Stimulated activated CD8-positive, alpha-beta memory T cell treated with anti-CD3 and anti-CD28 coated beads, Interleukin-15, amount 100 ng/mL, for 1 hour (primary cell): ENCODE measurements at places on chromosomes 4 and X.

DNA sequence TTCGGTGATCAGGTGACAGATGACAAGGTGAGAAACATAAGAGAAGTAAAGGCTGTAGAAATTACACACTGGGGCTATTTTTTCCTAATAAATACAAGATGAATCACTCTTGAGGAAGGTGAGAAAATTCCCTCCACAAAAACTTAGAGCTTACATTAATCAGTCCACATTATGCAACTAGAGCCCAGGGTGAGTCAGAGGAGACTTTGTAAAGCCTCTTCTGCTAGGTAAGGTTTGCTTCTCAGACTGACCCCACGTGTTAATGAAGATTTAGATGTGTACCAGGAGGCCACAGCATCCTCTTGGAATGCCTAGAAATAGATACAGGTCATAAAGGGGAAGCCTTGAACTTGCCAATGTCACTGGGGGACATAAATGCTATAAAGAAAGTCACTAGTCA is 396.0 kb upstream of the SMIM31 start:
- DNase-seq = no peak

- no peak for DNase-seq
Measured at GRCh38 chr4:39559626-39560025, 32.4 kb upstream of the UGDH start.

DNA sequence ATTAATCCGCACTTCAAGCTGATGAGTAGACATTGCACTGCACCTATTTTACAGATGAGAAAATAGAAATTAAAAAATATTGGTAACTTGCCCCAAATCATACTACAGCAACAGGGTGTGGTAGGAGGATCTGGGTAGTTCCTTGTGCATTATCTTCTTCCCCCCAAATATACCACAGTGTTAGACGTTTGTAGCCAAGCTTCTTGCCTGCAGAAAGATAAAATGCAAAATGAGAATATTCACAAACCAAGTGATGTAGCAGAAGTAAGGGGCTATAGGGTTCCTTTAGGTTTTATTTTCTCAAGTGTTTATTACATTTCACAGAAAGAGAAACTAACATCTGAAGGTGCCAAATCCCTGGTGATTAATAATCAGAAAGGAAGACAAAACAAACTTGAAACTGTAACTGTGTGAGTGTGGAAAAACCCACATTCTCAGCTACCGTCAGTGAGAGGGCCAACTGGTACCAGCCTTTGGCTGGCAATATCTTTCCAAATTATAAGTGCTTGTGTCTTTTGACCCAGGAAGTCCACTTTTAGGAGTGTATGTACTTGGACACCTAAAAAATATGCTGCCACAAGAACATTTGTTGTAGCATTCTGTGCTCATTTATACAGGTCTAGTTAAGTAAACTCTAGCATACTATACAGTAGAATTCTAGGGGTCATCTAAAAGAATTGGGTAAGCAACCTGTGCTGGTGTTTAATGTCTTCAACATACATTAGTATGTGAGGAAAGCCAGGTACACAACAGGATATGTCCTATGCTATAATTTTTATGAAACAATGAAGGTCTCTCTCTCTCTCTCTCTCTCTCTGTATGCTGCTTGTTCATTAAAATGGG is 6.7 kb upstream of the CD38 start:
- DNase-seq = no peak

DNA sequence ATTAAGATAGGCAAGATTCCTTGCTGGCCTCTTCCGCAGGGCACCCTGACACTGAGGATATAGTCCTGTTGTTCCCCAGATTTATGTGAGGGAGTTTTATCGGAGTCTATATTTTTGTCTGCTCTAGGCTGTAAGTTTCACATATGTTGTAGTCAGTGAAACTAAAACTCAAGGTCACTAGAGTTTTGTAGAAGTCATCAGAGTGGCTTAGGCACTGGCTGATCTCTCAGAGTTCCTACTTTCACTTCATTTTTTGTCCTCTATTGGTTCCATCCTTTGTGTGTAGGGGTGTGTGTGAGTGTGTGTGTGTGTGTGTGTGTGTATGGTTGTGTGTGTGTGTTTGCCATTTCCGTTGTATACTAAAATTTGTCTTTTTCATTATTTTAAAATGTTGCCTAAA is 577.5 kb downstream of the IQCM start:
- no peak for DNase-seq

DNA sequence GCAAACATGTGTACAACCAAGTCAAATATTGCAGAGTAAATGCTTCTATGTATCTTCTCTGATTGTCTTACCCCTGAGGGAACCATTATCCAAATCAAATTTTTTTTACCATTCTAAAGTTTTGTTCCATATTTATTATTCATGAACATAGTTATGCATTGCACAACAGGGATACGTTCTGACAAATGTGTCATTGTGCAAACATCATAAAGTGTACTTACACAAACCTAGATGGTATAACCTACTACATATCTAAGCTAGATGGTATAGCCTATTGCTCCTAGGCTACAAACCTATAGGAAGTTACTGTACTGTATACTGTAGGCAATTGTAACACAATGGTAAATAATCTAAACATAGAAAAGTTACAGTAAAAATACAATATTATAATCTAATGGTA is 23.4 kb downstream of the BEX3 start:
- DNase-seq = no peak

DNA sequence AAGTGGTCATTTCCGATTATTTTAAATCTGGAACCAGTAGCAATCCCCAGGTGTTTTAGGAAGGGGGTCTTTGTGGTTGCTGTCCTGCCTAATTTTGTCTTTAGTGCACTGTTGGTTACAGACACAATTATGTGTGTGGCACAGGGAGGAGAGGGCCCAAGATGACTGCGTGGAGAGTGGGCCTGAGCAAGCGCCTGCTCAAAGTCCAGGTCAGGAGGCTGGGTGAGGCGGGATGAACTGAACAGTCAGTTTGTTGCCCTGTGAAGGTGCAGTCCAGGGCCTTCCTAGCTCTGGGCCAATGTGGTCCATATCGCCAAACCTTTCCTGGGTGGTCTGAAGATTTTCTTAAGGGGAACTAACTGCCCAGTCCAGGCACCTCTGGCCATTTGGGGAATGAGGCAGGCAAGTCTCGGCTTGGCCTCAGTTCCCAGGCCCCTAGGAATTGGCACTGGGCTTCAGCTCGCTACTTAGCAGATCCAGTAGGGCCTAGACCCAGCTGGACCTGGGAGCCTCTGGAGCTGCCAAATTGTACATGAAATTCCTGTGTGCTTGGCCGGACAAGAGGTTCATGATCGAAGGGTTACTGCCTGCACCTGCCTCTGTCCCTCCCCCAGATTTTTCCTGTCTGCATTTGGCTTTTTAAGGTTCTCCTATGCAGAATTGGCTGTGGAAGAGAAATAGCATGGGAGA is 47.6 kb downstream of the ANAPC4 start:
- no peak for DNase-seq
